Muscle of arm (tissue), 14 donors: ENCODE measurements at places on chromosomes 1 and 21.

DNA sequence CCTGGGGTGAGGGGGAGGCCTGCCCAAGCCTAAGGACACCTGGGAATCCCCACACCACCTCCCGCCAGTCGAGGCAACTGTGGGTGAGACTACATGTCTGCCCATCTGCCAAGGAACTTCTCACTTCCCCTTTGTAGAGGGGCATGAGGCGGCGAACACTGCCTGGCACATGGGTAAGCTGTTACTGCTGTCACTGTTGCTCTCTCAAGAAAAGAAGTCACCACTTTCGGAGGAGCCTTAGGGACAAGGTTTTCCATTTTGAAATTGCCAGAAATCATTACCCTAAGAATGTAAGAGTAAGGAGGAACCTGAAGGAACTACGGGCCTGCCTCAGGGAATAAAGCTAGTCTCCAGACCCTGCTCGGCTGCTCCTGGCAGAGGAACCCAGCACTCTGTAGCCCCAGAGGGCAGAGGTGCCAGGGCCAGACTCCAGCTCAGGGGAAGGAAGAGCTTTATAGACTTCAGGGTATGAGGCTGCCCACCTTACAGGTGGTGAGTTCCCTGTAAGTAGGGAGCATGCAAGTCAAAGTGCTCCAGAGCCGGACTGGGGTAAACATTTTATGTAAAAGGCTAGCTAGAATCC is 23.3 kb downstream of the SLC2A1 start:
- no peak for DNase-seq

DNA sequence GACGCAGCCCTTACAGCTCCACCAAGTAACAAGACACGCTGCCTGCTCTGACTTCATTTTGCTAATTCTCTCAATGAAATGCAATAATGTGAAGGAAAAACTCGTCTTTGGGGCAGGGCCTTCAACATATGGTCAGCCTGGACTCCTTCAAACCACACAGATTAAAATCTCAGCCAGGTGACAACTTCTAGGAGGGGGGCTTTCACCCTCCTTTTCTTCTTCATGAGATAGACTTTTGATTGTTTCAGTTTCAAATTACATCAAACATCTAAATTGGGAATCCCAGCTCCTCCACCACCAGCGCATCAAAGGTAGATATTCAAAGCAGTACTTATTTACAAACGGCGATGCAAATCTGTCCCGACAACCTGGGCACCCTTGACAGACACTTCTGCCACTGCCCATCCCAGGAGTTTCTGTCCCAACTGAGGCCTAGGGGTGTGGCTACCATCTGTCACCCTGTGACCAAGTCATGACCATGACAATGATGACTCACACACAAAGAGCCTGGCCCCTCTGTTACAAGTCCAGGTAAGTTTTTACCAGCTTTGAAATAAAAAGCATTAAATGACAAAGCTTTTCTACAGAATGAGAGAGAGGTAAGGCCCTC is 29.7 kb downstream of the SSBP3 start:
- no peak for DNase-seq

- DNase-seq, result no peak
Measured at GRCh38 chr1:115593365-115594259, 48.2 kb upstream of the VANGL1 start.

DNA sequence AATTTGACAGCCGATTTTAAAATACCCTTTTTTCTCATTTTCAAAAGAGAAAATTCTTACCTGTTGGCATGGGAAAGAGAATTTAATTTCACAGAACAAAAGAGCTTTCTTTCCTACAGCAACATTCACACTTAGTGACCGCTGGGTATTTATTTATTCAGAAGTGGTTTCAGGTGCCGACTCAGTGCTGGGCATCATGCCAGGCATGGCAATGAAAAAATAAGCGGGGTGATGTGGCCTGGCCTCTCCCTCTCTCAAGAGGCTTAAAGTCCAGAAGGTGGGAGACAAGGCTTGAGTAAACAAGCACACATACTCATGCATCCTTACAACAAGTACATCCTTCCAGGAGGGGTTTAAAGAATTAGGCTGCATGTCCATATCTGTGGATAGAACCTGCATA is 4.1 kb upstream of the PCP4 start:
- DNase-seq, result no peak
